ENCODE measurements at places on chromosomes 2 and 18. TPM values are rescaled to one million over a fixed set of nuclear protein-coding genes. Genes with fewer than 3 reads are reported as not detected.

GRCh38 chr18:44093253-44093652 lies 587.4 kb upstream of the SETBP1 start:
- DNase-seq = no peak

DNA sequence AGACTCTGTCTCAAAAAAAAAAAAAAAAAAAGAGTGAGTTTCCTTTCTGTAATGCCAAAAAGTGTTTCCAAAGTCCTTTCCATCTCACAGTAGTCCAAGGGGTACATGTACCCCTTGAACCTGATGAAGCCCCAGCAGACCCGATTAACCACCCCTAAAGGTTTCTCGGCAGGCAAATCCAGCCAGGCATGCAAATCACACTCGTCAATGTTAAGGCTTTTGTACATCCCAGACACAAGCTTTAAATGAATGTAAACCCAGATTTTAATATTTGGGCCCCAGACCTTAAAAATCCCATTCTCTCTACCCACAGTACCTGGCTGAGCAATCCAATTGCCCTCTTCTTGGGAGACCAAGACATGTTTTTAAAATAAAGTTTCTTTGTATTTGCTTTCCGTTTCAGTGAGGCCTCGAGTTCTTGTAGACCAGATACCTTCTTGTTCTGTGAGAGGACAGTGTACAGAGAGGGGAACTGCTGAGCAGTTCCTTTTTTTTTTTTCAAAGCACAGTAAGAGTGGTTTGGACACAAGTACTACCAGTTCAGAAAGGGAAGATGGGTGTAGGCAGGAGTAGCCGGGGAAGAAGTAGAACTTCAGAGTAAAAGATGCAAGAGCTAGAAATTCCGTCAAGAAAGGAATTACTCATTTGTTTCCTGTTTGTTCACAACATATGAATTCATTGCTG lies at the start of gene NLRC4:
Gene NLRC4, minus strand, starts transcription at position 465 of the 684 bp plus-strand sequence. CDS start 8,111 bp downstream, outside the sequence.
- DNase-seq = no peak

DNA sequence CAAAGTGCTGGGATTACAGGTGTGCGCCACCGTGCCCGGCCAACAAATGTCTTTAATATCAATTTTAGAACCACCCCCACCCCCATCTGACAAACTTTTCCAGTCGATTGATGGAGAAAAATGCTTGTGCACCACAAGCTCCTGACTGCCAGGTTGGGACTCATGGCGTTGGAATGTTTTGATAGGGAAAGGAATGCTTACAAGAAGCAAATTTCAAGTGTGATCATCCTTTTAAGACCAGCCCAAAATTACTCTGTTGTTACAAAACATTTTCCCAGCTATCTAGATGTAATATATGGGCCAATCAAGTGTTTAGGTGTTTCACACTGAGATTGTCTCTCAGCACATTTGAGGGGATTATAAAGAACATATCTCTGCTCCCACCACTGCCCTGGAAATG lies 45.2 kb downstream of the UBXN4 start:
- DNase-seq = no peak

- DNase-seq = no peak
Observed at GRCh38 chr2:118835746-118836410, 11.6 kb downstream of the EN1 start.

Gene CTNNA2
- 16.0 TPM for polyA plus RNA-seq
